ENCODE measurements at places on chromosomes 5 and 9. TPM values are rescaled to one million over a fixed set of nuclear protein-coding genes. Genes with fewer than 3 reads are reported as not detected.

OBP2B gene
- total RNA-seq: not detected

DRD1 gene
- total RNA-seq: 1.4 TPM

SLC36A3 gene
- total RNA-seq: not detected

ACTBL2 gene
- total RNA-seq: not detected

SHOC1 gene
- total RNA-seq: not detected

MLANA gene
- not detected for total RNA-seq

PCDHGA10 gene
- total RNA-seq: 0.01 TPM

REEP2 gene
- total RNA-seq: 5.9 TPM

TMEFF1 gene
- 1.1 TPM for total RNA-seq

NR2F1 gene
- total RNA-seq: 5.0 TPM

MEGF9 gene
- 32.6 TPM for total RNA-seq

Data from A549 treated with CpdA at 1 μM for 4 hours (cell line).